ENCODE measurements at places on chromosomes 5 and 9.

DNA sequence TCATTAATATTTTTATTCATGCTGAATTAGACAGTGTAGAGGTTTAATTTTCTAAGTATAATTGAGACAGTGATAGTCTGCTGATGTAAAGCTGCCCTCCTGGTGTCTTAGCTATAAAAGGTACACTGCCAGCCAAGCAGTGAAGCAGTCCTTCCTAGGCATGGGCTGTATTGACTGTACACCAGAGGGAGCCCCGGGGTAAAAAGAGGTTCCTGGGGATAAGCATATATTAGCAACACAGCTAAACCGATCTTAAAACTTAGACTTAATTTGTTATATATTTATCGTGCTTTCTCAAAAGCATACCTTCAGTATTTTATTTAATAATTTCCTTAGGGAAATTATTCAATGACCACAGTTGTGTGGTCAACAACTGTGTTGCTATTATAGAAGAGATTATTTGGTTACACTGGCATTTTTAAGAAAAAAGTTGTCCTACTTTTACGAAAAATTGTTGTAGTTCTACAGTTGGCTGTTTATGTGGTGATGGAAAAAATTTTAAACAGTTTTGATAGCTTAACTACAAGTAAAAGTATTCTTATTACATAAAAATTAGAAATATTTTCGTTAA is 68.8 kb downstream of the ELL2 start:
- DNase-seq = no peak

DNA sequence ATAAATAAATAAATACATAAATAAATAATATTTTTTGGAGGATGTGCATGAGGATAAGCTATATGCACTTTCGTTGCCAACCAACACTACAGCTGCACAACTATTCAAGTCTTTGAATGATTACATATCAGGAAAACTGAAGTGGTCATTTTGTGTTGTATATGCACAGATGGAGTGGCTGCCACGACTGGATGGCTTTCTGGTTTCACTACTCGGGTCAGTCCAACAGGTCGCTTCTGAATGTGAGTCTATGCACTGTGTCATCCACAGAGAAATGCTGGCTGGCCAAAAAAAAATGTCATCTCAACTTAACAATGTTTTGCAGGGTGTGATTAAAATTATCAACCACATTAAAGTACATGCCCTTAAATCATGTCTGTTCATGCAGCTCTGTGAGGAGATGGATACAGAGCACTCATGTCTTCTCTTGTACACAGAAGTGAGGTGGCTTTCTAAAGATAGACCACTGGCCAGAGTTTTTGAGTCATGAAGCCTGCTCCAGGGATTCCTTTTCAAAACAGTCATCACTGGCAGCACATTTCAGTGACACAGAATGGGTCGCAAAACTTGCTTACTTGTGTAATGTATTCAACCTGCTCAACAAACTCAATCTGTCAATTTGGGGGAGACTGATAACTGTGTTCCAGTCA is 589.8 kb upstream of the CYLC2 start:
- no peak for DNase-seq

GRCh38 chr5:115372146-115372545 is 75.7 kb upstream of the CCDC112 start:
- no peak for DNase-seq

- DNase-seq = no peak
These were observed 118.9 kb downstream of the ACER2 start for GRCh38 chr9:19527663-19528062.

DNA sequence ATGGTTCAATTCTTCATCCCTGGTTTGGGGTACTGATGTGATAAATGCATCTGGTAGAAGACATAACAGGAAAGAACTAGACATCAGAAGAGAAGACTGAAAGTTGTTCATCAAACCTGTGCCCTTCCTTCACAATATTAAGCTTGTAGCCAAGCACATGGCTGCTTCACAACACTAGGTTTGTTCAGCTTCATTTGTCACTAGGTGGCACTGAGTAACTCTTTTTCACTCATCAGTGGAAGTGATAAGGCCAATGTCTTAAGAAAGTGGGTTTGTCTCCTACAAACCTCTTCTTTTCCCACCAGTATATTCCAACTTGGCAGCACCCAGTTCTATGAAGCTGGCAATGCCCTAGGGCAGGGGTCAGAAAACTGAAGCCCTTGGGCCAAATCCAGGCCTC is 26.9 kb downstream of the ZNF484 start:
- no peak for DNase-seq

- no peak for DNase-seq
These were observed 270.4 kb downstream of the NSG2 start for GRCh38 chr5:174315871-174316270.

- no peak for DNase-seq
These were observed 121.1 kb upstream of the IL12B start for GRCh38 chr5:159451197-159452052.

DNA sequence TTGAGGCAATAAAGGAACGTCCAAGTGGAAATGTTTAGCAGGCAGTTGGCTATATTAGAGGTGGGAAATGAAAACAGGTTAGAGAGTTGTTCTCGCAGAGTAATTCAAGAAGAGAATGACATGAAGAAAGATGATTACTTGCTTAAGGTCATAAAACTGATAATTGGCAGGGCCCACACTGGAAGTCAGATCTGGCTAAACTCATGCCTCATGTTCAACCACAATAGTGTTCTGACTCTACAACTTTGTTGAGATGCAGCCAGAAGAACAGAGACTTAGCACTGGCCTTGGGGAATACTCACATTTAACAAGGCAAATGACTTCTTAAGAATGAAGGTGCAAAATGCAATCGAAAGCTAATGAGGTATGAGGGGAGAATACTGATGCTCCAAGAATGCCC is 27.2 kb upstream of the TNFSF8 start:
- no peak for DNase-seq

GRCh38 chr9:70590315-70590677 is 175.8 kb upstream of the KLF9 start:
- no peak for DNase-seq

- DNase-seq = no peak
These were observed 162.0 kb upstream of the GLRA1 start for GRCh38 chr5:152086668-152087067.

GRCh38 chr9:37960631-37961030 is 56.7 kb upstream of the SLC25A51 start:
- DNase-seq = no peak
